ENCODE measurements at places on chromosomes 5 and 9.

GRCh38 chr5:139838381-139839197 lies 43.0 kb downstream of the PSD2 start:
- DNase-seq = no peak

DNA sequence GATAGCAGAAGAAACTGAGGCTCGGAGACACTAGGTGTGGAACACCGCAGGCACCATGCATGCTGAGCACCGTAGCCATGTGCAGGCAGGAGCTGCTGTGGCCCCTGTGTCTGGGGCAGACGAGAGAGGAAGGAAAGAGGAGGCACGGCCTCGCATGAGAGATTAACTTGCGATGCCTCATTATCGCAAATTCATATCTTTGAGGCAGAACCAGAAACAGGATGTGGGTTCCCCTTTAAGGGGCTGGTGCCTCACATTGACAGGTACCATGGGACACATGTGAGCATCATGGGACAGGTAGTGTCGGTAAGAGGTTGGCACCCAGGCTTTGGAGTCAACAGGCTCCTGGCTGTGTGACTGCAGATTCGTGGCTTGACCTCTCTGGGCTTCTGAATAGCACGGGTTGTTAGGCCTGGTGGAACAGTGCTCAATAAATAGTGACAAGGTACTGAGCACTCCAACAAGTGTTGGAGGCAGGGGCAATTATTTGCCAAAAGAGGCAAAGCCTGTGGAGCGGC lies 40.8 kb downstream of the NAIF1 start:
- DNase-seq = no peak

- DNase-seq = no peak
Observed at GRCh38 chr9:18728642-18729041, 254.7 kb downstream of the ADAMTSL1 start.

- no peak for DNase-seq
Observed at GRCh38 chr9:37251452-37251851, 131.1 kb downstream of the ZCCHC7 start.

DNA sequence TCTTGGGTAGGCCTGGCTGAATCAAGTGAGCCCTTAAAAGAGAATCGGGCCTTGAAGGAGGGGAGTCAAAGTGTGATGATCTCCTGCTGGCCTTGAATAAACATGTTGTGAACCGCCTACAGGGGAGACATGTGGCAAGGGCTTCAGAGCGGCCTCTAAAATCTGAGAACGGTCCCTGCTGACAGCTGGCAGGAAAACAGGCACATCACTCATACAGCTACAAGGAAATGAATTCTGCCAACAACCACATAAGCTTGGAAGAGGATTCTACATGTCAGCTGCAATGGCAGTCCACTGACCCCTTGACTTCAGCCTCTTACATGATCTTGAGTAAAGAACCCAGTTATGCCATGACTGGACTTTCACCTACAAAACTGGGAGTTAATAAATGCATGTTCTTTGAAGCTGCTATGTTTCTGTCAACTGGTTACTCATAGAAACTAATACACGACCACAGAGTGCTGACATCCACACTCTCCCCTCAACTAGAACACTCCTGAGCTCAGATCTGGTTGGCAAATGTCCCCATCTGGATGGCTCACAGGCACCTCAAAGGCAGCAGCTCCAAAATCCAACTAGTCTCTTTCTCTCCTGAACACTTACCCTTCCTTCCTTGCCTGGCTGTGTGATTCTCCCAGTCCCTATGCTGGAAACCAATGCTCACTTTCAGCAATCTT lies 333.1 kb downstream of the ASTN2 start:
- no peak for DNase-seq

DNA sequence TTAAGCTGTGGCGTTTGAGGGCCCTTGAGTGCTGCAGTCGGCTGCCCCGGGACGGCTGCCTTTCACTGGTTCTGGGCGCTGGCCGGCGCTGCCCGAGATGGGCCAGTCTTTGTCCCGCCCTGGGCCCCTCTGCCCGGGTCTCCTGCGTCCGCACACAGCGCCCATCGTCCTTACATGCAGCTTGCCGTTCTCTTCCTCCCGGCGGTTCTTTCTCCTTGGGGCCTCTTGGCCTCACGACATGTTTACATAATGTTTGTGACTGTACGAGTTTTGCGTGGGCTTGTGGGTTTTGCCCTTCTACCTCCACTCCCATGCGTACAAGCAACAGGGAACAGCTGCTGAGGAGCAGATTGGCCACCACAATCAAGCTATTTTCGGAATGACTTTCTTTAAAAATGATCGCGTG lies 618 bp downstream of the TNPO1 start:
- peak; percentile 52 for DNase-seq

- DNase-seq = no peak
Observed at GRCh38 chr5:32708949-32709348, 2.2 kb upstream of the NPR3 start.

- DNase-seq = no peak
Observed at GRCh38 chr5:144131261-144131660, 39.2 kb downstream of the YIPF5 start.

- no peak for DNase-seq
Observed at GRCh38 chr5:148141645-148142044, 26.7 kb upstream of the SPINK14 start.

DNA sequence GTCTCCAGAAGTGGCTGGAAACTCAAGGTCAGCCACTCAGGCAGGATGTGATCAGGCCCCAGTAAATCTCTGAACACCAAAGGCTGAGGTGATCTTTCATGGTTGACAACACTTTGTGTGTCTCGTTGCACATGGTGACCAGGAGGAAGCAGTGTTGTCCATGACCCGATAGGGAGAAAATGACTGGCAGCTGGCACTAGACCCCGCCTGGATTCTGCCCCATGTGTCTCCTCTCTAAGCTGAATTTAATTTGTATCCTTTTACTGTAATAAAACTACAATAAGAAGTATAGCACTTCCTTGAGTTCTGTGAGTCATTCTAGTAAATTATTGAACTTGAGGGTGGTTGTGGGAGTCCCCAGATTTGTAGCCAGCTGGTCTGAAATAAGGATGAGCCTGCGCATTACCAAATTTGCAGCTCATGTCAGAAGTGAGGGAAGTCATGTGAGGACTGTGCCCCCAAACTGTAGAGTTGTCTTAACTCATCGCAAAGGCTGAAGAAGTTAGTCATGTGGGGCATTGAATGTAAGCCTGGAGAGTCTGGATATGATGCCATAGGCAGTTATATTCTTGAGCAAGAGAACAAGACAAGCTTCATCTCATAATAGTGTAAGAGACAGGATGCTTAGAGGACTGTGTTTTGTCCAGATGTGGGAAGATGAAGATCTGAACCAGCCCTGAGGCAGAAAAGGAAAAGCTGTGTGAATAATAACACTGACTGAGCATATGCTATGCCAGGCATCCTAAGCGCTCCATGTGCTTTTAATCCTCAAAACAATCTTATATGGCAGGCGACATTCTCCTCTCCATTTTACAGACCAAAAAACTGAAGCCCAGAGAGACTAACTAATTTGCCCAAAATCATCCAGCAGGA lies 55.9 kb downstream of the TMEM215 start:
- no peak for DNase-seq

DNA sequence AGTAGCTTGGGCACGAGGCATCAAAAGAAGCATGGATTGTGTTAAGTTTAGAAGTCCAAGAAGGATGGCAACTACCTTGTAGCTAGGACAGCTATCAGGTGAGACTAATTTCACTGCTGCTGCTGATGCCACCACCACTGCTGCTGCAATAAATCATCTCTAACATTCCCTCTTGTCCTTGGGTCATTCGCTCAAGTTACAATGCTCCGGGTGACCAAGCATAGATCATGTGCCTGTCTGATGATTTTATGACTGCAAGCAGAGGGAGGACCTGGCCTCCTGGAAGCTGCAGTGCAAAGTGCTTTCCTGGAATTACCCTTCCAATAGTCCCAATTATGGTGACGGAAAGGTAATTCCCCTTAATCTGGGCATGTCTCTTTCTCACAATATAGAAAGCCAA lies 334.4 kb downstream of the PRELID2 start:
- no peak for DNase-seq

- DNase-seq = no peak
Observed at GRCh38 chr9:105307591-105308130, 63.2 kb downstream of the SLC44A1 start.

DNA sequence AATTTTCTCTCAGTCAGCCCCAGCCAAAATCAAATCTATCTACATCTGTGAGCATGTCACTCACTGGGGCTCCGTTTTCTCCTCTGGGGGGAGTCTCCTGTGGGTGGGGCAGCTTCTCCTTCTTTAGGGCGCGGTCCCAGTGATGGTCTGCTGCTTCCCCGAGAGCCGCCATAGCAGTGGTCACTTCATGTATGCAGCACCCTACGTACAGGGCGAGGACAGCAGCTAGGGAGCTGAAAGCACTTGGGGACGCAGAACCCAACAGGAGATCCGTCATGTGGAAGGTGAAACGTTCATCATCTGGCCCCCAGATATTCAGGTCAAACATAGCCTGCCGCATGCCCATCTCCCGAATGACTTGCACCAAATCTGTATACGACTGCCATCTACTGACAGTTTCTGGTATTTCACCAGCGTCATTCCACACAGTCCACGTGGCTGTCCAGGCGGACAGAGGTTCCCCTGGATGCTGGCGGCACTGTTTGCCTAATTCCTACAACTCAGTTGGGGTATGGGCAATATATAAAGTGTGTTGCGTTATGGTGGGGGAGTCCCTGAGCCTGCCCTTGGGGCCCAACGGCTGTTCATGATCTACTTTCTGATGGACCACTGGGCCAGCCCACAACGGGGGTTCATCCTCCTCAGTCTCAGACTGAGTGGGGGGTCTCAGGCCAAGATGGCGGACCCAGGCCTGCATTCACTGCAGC lies 795.0 kb downstream of the EFNA5 start:
- peak; percentile 70 for DNase-seq

Measured in lung microvascular endothelial cell (primary cell).